ENCODE measurements at places on chromosomes 7 and 10. TPM values are rescaled to one million over a fixed set of nuclear protein-coding genes. Genes with fewer than 3 reads are reported as not detected.

- no peak for DNase-seq
These were observed 5.8 kb downstream of the GNAI1 start for GRCh38 chr7:80140388-80140787.

GRCh38 chr10:79048639-79049550 is 19.9 kb upstream of the ZMIZ1 start:
- no peak for DNase-seq

DNA sequence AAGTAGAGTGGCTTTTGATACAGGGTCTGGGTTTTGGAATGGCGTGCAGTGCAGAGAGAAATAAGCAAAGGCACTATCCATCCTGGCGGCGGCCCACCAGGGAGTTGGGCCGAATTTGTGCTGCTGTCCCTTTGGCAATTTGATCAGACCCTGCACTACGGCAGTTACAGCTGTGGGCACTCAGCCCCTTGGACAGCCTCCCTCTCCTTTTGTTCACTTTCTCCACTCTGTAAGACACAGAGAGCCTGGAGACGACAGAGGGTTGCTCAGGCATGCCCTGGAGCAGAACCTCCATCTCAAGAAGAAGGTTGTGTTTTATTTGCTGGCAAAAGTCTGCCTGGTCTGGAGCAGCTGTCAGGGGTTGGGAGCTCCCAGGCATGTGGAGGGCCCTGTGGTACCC is 55.8 kb downstream of the LHPP start:
- no peak for DNase-seq

The RADIL gene
- 0.85 TPM for polyA plus RNA-seq

- no peak for DNase-seq
These were observed 13.4 kb downstream of the WDFY4 start for GRCh38 chr10:48697821-48698764.

- no peak for DNase-seq
These were observed 103.7 kb downstream of the CXCL12 start for GRCh38 chr10:44281089-44281613.
